SIG-M5 (cell line): ENCODE measurements at places on chromosomes 1 and 21.
A peak's percentile ranks its signal among the peaks of the same experiment; 100 is the strongest.

- DNase-seq: no peak
These were observed 8.4 kb upstream of the FAAP20 start for GRCh38 chr1:2202843-2203601.

- DNase-seq: no peak
These were observed 11.4 kb downstream of the CAPN8 start for GRCh38 chr1:223654083-223654482.

GRCh38 chr1:225228871-225229303, 199.0 kb downstream of the LBR start:
- no peak for DNase-seq

DNA sequence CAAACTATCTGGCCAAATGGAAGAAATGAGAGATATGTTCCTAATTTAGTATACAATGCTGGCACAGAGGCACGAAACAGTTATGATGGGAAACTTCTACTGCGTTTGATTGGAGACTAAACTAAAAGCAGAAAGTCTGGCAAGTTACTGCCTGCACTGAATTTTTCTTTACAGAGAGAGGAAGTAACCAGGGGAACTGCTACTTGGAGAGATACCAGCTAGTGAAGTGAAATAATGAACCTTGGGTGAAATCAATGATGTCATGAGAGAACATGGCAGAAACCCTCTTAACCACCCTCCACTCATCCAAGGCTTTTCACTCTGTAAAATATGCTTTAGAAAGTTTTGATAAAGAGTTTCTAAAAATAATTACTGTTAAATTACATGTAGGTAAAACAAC, 29.3 kb downstream of the NIBAN1 start:
- DNase-seq: peak; percentile 28

- DNase-seq: no peak
These were observed 33.3 kb downstream of the ALG14 start for GRCh38 chr1:95039360-95040031.

DNA sequence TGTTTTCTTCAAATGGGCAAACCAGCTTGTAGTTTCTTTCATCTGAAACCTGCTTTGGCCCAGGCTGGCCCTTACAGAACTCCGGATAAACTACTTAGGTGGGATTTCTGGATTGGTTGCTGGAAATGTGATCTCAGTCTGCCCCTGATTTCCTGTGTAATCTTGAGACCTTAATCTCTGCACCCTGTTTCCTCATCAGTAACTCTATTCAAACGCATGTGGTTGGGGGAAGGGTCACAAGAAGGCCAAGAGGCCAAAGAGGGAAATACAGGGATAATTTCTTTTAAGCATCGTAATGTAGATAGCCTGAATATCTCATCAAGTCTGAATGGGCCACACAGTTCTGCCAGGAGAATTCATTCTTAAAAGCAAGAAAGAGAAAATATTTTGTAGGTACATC, 483.6 kb downstream of the LTN1 start:
- no peak for DNase-seq

DNA sequence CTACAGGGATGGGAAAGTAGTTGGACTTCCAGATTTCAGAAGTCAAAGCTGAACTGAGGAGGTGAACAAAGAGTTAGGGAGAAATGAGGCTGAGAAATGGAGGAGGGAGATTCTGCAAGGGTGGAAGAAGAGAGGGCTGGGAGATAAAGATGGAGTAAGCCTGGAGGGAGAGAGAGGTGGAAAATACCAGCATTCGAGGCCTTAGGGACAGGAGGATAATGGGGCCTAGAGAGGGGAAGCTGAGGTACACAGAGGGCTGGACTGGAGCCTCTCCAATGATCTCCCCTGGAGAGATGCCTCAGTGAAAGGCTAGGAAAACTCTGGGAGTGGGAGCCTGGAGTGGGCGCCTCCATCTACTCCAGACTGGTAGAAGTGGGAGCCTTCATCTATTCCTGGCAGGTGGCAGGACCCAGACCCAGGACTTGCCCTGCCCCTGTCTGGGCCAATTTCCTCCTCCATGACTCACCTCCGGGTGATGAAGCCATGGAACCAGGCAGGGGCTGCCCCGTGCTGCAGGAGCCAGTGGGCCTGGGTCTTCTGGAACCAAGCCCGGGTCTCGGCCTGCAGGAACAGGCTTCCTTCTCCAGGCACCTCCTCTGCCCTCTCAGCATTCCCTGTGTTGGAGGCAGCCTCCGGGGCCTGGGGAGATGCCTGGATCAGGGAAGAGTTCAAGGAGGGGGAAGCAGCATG, 1.9 kb downstream of the SH2D2A start:
- DNase-seq: no peak

GRCh38 chr1:106975944-106976343, 80.5 kb upstream of the PRMT6 start:
- DNase-seq: no peak

GRCh38 chr1:87325982-87326738, 2.5 kb upstream of the LMO4 start:
- no peak for DNase-seq

DNA sequence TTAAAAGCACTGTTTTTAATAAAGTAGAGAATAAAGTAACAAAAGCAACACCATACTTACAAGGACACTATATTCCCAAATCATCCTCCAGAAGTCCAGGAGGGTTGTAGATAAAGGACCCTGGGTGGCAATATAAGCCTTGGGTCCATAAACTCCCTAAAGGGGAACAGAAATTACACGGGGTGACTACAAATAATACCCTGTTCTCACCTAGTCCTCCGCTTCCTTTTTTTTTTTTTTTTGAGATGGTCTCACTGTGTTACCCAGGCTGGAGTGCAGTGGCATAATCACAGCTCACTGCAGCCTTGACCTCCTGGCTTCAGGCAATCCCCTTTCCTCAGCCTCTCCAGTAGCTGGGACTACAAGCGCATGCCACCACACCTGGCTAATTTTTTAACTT, 13.1 kb downstream of the PTPN22 start:
- no peak for DNase-seq

DNA sequence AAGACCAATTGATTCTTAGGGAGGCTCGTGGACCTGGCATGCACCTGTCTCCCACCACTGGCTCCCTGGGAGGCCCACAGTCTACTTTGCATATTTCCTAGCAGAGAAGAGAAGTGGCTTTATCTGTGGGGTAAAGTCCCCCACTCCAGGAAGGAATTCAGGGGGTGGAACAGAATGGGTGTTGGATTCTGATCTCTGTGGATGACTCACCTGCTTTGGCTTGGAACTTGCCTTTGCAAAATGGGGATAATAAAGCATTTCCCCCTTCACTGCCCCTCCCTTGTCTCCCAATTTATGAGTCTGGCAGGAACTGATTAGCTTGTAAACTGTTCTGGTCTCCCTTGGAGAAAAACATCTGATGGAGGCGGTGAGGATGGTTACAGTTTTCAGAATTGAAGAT, 21.2 kb upstream of the OTUD3 start:
- DNase-seq: no peak

DNA sequence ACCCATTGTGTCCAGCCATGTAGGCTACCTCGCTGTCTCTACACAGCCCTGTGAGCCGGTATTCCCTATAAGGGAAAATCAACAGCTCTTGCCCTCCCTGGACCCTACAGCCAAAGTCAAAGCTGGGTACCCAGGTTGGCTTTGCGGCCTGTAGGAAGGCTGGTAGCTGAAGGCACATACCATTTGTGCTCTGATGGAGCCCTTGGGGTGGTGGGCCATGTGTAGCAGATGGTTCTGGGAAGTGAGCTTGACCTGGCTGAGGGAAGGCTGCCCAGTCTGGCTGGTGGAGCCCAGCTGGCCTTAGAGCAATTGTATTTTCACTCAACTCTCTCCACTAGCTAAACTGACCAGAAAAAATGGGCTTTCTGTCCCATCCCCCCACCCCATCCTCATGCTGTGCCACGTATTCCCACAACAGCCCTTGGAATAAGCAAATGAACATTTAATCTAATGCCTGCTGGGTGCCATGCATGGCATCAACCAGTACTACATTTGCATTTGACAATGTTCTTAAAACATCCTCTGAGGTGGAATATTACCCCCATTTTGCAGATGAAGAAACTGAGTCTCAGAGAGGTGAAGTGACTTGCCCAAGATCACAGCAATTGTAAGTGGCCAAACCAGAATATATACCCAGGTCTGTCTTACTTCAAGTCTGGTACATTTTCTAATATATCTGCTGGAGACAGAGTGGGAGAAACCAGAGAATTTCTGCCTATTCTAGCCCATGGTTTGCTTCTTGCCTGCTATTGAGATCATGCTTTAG, 56.8 kb downstream of the NDUFS5 start:
- DNase-seq: no peak

DNA sequence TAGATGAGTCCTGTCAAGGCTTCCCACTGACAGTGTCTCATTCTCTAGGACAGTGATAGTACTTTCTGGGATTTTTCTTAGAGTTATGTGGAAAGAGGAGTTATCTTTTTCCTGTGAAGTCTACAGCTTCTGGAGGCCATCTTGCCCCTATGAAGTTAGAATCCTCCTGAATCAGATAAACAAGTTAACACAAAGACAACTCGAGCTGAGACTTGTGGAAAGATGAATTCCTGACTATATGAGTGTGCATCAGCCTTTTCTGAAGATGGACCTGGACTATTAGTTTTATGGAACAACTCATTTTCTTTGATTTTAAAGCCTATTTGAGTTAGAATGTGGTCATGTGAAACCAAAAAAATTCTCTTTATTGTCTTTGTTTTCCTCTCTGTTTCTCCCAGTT, 290.9 kb downstream of the LRRIQ3 start:
- no peak for DNase-seq

DNA sequence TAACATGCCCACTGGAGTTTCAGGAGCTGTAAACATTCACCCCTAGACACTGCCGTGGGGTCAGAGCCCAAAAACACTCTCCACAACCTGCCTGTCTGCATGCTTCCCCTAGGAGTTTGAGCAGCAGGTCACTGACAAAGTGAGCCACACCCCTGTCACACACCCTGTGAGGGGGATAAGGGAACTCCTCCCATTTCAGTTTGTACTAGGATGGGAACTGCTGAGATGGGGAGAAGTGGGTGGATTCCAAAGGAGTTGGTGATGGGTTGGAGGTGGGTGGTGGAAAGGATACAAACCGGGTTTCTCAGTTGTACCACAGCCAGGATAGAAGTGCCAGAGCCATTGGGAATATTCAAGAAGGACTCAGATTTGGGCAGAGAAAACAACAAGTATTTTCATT, 140.2 kb downstream of the MIS18A start:
- DNase-seq: no peak

GRCh38 chr1:118459871-118460270, 274.8 kb upstream of the SPAG17 start:
- DNase-seq: no peak

- DNase-seq: no peak
These were observed 25.0 kb downstream of the SCP2 start for GRCh38 chr1:52952112-52952511.

DNA sequence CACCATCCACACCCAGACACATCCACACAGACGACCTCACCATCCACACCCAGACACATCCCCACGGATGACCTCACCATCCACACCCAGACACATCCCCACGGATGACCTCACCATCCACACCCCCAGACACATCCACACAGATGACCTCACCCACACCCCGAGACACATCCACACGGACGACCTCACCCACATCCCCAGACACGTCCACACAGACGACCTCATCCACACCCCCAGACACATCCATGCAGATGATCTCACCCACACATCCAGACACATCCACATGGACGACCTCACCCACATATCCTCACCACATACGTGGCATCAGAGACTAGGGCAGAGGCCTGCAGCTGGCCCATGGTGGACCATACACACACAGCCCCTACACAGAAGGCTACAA, 14.7 kb upstream of the FABP3 start:
- DNase-seq: no peak

DNA sequence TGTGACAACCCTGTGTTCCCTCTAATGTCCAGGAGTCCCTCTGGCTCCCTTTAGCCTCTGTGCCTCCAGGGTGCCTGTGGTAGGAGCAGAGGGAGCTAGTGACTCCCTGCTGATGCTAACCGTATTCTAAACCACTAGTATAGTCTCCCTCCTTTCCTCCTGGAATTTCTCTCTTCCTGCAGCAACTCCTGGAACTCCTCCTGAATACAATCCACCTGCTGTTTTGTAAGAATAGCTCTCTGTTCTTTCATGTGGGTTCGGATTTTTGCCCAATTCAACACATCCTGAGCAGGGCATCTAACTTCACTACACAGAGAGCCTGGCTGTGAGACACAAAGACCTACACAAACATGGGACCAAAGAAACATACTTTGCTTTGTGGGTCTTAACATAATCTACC, 107.9 kb downstream of the RUNX1 start:
- DNase-seq: no peak

GRCh38 chr1:183195142-183195574, 9.1 kb downstream of the LAMC2 start:
- DNase-seq: no peak

- no peak for DNase-seq
These were observed 27.4 kb upstream of the FOXD3 start for GRCh38 chr1:63294803-63295594.

DNA sequence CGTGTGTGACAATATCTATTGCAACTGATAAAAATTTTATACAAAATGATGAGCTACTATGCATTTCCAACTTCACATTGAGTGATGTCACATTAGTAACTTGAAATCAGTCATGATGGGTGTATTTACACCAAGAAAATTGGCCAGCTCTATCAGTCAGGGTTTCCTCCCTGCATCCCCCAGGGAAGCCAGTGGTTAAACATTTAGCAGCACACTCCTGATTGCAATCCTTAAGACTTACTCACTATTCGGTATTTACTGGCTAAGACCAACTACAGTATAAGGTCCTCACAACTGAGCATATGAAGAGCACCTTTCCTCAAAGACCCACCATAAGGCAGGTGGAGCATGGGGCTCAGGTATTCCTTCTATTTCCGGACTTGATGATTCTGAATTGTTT, 41.3 kb upstream of the PTGFRN start:
- DNase-seq: no peak

GRCh38 chr1:176880955-176881595, 283.4 kb downstream of the ASTN1 start:
- DNase-seq: no peak

GRCh38 chr1:8238141-8239038, 79.5 kb upstream of the SLC45A1 start:
- DNase-seq: no peak
